Activated CD8-positive, alpha-beta memory T cell treated with anti-CD3 and anti-CD28 coated beads, Interleukin-2, amount 50 U/mL, for 4 hours (primary cell): ENCODE measurements at places on chromosomes 7 and 10.

DNA sequence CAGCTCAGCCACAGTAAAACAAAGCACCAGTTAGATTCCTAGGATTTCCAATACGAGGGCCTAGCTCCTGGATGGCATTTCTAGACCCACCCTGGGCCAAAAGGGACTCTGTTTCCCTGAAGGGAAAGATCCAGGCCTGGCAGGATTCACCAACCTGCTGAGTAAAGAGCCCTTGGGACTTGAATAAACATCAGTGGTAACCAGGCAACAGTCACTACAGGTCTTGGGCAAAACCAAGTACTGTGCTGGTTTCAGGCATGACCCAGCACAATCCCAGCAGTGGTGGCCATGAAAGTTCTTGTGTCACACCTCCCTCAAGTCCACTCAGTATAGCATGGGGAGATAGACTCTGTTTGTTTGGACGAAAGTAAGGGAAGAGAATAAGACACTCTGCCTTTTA, 31.0 kb upstream of the STARD3NL start:
- DNase-seq = no peak

DNA sequence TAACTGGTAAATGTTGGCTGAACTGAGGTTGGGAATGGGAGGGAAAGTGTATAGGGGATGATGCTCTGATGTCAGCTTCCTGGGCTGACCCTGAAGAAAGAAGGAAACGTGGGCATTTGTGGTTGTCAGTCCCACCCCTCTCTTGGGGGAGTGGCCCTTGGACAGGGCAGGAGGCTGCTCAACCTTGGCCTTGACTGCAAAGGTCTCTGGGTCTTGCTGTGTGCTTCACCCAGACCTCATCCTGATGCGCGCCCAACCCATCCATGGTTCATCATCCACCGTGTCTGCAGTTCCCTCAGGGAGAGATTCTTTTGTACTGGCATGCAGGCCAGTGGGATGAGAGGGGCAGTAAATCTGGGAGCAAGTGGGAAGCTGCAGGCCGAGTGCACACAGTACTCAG, 4.7 kb upstream of the ZYX start:
- no peak for DNase-seq

DNA sequence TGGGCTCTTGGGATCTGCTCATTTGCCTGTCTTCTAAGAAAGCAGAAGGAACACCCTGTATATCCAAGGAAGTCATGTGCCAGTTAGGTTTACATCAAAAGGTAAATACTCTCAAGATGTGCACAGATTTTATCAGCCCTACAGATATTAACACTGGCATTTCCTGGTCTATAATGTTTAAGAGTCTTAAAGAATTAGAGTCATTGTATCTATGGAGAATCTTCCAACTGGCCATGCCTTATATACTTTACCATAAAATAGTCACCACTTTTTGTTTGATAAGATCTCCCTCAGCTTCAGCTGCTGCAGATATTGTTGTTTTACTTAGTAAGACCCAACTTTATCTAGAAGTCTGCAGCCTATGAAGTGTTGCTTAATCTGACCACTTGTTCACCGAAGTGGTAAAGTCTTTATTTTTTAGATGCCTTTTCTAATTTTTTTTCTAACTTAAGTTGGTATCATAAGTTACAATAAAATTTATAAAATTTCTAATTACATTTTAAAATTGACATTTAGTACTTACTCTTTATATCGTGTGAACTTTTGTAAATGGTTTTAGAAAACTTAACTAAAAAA, 58.5 kb downstream of the CPED1 start:
- no peak for DNase-seq

DNA sequence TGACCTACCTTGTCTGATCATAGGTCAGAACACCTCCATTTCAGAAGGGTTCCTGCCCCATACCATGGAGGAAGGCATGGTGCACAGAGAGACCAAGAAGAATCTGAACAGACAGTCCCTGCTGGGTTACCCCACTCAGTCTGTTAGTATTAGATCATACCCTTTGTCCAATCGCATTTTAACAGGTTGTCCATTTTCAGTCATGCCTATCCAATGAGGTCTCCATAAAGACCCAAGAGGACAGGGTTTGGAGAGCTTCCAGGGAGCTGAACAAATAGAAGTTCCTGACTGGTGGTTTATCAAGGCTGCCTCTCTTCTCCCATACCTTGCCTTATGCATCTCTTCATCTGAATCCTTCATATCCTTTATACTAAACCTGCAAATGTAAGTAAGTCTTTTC, 21.2 kb upstream of the SLC16A12 start:
- DNase-seq = no peak

DNA sequence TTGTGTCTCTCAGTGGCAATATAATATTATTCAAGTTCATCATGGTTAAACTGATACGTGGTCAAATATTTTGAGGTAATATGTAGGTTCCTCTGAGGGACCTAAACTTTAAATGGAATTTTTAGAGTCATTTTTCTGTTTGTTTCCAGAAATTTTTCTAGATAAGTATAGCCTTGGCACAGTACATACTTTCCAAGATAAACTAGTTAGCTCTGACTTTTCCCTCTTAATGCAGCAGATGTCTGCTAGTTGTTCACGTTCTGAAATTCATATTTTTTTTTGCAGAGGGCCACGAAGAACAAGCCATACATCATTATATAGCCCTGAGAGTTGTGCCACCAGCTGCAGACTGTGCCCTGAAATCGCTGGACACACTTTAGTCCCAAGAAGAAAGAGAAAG, 61.6 kb downstream of the A1CF start:
- no peak for DNase-seq

- DNase-seq = no peak
These were observed 395.1 kb upstream of the GALNT17 start for GRCh38 chr7:70736715-70737460.

- DNase-seq = no peak
These were observed 253.7 kb upstream of the SORCS1 start for GRCh38 chr10:107418085-107418806.

DNA sequence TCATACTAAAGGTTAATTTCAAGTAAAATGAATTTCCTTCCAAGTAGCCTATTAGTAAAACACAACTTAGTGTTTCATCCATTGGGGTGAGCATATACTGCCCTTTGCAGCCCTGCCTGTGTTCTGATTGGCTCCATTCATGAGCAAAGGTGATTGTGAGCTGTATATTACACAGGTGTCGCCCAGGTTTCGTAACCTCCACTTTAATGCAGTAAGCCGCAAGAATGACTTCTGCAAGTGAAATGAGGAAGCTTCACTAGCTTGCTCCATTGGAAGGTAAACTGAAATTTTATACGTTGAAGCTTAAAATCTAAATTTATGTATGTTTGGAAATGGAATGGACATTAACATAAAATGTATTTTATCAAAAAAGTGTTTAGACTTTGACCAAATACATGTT, 24.4 kb downstream of the MTURN start:
- DNase-seq = no peak

DNA sequence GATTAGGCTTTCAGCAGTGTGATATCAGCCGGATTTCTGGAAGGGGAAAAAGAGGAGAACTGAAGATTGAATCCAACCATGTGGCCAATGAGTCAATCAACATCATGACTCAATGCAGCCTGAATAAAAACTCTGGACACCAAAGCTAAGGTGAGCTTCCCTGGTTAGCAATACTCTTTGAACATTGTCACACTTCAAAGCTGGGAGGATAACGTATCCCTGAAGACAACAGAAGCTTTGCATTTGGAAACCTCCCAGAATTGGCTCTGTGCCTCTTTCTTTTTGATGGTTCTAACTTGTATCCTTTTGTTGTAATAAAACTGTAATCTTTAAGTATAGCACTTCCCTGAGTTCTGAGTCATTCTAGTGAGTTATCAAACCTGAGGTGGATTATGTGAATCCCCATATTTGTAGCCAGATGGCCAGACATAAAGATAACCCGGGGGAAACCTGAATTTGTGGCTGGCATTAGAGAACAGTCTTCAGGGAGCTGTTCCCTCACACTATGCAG, 284.4 kb downstream of the IPMK start:
- DNase-seq = no peak
